Cardiac muscle cell (in vitro differentiated cells and primary cell): ENCODE measurements at places on chromosomes 7 and 10. TPM values are rescaled to one million over a fixed set of nuclear protein-coding genes. Genes with fewer than 3 reads are reported as not detected.

The CCDC186 gene
- total RNA-seq: 5.2 and 8.7 TPM in 2 replicates

DNA sequence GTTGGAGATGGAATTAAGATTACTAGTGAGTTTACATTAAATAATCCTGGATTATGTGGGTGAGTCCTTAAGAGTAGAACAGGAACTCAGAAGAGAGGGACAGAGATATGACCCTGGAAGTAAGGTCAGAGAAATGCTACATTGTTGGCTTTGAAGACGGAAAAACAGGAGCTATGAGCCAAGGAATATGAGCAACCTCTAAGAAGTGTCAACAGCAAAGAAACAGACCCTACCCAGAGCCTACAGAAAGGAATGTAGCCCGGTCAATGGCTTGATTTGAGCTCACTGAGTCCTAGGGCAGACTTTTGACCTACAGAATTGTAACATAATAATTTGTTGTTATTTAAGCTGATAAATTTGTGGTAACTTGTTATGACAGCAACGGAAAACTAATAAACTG, 304.9 kb downstream of the IPMK start:
- DNase-seq: peak; percentile 10

- no peak for DNase-seq
These were observed 25.7 kb downstream of the COG5 start for GRCh38 chr7:107538001-107538400.

GRCh38 chr7:128830231-128831177, at the start of gene FLNC:
TSS of gene FLNC (plus strand) at chr7:128830406. CDS start at chr7:128830638, 232 bp downstream.
- DNase-seq: peak; percentile 78

DNA sequence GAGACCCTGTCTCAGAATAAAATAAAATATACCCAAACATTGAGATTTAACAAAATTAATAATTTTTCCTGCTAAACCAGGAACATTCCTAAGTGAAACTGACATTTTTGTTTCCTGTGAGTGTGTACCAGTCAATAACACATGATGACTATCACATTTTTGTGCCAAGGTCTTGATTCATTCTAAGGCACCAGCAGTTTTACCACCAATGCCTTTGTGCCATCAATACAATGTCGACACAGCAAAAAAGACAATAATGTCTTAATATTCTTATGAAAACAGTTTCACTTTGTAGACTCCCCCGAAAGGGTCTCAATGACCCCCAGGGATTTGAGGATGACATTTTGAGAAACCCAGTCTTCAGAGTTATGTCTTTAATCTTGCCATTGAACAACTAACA, 7.2 kb upstream of the CADPS2 start:
- no peak for DNase-seq
